ENCODE measurements at places on chromosomes 5 and 9.

- no peak for DNase-seq
These were observed 606.1 kb downstream of the KIF4B start for GRCh38 chr5:155619688-155620087.

GRCh38 chr5:159805021-159805420, 111.3 kb upstream of the ADRA1B start:
- no peak for DNase-seq

DNA sequence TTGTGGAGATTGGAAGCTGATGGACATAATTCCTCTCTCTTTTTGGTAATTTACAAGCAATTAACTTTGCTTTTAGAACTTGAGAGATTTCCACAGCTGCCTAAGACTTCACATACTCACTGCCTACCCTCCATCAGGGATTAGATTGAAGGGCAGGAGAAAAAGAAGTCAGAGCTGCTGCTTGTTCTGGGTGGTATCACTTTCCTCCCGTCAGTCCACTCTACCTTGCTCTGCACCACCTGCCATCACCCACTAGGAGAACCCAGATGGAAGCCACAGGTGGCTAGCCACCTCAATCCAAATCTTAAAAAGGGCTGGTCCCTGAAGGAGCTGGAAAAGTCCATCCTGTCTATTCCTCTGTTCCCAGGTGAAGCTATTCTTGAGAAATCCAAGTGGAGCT, 10.5 kb downstream of the IRF1 start:
- DNase-seq: no peak

DNA sequence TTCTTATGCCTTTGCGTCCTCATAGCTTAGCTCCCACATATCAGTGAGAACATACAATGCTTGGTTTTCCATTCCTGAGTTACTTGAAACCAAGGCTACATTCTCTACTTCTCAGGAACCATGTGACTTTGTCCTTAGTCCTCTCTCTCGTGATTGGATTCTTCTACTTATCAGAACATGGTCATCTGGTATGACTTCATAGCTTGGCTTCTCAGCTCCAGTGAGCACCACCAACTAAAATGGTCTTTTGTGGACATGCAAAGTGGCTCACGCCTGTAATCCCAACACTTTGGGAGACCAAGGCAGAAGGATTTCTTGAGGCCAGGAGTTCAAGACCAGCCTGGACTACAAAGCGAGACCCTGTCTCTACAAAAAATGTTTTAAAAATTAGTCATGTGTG, 81.2 kb upstream of the NIPBL start:
- no peak for DNase-seq

GRCh38 chr9:81724242-81724889, 35.0 kb upstream of the TLE1 start:
- no peak for DNase-seq

DNA sequence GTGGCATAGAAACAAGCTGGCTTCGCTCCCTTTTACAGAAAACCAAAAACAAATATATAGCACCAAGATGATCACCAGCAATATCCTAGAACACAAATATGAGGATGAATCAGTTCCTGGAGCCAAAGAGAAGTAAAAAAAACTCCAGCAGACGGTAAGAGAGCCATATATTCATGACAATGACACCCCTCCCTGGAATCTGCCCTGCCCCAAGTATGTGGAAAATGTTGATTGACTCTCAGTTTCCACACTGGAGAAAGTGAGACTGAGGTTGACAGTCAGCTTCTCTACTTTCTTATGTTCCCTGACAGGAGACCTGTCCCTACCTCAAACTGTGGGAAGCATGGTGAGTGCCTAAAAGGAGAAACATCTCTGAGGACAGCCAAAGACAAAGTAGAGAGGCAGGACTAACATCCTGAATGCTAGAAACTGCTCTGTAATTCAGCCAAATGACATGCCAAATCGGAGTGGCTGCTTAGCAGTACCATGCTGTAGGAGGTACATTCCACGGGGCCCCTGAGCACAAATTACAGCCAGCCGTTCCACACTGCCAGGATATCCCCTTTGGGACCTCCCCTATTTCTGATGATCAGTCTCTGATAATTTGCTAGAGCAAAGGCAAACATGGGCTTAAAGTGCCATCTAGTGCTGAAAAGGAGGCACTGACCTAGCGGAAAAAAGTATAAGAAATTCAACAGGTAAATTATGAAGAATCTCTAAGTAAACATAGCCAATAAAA, 424.0 kb upstream of the RGMB start:
- no peak for DNase-seq

GRCh38 chr5:135246923-135247795, 151.9 kb downstream of the MACROH2A1 start:
- peak; percentile 25 for DNase-seq

- DNase-seq: no peak
These were observed 63.9 kb upstream of the TGFBR1 start for GRCh38 chr9:99040911-99041582.

DNA sequence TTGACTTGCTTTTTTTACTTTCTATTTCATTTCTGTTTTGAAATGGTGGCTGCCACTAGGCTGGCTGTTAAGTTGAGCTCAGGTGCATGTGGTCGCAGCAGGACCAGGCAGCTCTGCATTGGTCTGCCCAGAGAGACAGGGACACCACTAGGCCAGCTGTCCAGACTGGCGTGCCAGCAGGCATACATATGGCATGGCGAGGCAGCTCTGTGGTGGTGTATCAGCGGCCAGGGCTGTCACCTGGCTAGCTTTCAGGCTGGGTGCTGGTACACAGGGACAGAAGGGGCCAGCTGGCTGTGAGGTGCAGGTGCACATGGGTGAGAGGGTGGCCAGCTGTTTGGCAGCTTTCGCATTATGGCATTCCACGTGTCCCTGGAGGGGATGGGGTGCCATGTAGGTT, 654.0 kb upstream of the ACO1 start:
- no peak for DNase-seq

- DNase-seq: peak; percentile 50
These were observed 49.2 kb downstream of the TIMD4 start for GRCh38 chr5:156913719-156914370.

DNA sequence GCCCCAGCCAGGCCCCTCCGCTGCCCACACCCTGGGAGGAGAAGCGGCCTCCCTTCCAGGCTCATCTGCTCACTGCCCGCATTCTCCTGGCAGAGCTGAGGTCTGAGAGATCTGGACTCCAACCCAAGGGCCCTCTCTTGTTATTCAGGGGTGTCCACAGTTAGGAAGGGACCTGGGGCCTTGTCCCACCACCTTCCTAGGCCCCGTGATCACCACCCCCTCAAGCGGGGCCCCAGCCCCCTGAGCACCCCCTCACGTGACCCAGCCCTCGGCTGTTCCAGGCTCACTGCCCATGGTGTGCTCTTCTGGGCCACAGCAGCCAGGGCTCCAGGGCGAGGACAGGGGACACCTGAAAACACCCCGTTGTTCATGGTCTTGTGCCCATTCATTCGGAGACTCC, 48.7 kb downstream of the NEURL1B start:
- no peak for DNase-seq

DNA sequence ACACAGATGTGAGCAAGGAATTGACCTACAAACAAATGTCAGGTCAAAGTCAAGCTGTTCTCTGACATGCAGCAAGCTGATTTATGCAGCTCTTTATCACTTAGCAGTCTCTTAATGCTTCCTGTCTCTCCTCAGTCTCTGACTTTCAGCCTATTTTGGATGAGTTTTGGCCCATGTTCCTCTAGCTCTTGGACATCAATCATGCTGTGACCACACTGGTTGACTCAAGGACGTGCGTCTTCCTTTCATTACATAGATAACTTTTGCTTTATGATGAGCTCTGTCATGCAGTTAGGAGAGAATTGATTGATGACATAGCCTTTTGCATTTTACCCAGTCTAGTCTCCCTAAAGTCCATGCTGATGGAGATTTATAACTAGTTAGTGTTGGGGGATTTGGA, 9.4 kb upstream of the REEP5 start:
- no peak for DNase-seq

- peak; percentile 22 for DNase-seq
These were observed 284.3 kb downstream of the CCDC171 start for GRCh38 chr9:15837079-15837679.

- no peak for DNase-seq
These were observed 3.2 kb downstream of the CDKN2B start for GRCh38 chr9:22005702-22006606.

GRCh38 chr9:95124582-95125367, 192.7 kb downstream of the FANCC start:
- no peak for DNase-seq

GRCh38 chr9:4866239-4866969, 73.7 kb downstream of the RCL1 start:
- no peak for DNase-seq

DNA sequence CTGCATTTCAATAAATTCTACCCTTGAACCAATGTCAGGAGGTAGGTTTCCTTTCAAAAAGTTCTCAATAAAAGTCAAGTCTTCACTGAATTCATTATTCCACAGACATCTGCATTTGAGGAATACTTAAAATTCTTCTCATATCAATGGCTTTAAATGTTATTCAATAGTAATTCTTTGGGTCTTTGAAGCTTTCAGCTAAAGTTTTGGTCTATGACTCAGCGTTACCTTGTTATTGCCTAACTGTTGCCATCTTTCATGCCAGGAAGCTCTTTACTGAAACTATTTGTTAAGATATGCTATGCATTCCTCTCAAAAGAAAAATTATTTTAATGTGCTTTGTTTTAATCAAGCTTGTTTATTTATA, 170.5 kb downstream of the NNT start:
- DNase-seq: no peak
